Stimulated activated CD8-positive, alpha-beta memory T cell treated with anti-CD3 and anti-CD28 coated beads, Interleukin-7, amount 100 ng/mL, for 48 hours (primary cell): ENCODE measurements at places on chromosomes 6 and 20.

GRCh38 chr20:61433816-61434215 is 181.8 kb downstream of the CDH4 start:
- DNase-seq: no peak

GRCh38 chr6:45209762-45210161 is 118.4 kb upstream of the RUNX2 start:
- DNase-seq: no peak

- no peak for DNase-seq
Measured at GRCh38 chr20:16486532-16486931, 86.7 kb downstream of the KIF16B start.

- DNase-seq: no peak
Measured at GRCh38 chr6:149454346-149454848, 30.4 kb downstream of the ZC3H12D start.

GRCh38 chr6:164290101-164290500 is 875.6 kb downstream of the QKI start:
- no peak for DNase-seq

DNA sequence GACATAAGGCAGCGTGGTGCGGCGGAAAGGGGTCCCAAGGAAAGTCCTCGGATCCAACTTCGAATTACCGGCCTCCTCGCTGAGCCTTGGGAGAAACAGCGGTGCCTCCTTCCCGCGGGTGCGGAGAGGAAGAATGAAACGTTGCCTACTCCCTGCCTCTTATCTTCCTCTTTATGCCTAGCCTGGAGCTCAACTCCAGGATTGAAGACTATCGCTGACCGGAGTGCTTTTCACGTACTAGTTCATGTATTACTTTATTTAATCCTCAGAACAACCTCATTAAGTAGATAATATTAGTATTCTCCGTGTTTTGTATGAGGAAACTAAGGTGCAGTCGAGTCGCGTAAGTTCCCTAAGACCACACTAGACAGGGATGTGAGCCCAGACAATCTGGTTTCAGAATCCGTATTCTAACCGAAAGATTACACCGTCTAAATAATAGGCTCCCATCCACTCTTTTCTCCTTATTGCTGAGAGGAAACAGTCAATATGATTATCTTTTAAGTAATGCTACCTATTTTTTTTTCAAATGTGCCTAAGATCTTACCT is 793 bp upstream of the PDSS2 start:
- no peak for DNase-seq

DNA sequence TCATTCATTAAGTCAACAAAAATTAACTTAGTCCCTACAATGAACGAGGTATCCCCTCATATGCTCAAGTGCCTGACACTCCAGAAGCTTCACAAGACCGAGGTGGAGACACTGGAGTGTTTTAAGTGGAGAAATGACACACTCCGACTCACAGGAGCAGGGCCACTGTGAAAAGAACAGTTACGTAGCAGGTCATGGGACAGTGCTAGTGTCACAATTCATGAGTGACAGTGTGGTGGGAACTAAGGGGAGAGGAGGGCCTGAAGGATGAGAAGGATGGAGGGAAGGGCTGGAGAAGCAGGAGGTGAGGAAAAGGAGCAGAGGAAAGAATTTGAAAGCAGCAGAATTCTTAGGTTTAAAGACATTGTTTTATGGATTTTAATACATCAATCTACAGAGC is 1.3 kb upstream of the HLA-A start:
- DNase-seq: no peak

DNA sequence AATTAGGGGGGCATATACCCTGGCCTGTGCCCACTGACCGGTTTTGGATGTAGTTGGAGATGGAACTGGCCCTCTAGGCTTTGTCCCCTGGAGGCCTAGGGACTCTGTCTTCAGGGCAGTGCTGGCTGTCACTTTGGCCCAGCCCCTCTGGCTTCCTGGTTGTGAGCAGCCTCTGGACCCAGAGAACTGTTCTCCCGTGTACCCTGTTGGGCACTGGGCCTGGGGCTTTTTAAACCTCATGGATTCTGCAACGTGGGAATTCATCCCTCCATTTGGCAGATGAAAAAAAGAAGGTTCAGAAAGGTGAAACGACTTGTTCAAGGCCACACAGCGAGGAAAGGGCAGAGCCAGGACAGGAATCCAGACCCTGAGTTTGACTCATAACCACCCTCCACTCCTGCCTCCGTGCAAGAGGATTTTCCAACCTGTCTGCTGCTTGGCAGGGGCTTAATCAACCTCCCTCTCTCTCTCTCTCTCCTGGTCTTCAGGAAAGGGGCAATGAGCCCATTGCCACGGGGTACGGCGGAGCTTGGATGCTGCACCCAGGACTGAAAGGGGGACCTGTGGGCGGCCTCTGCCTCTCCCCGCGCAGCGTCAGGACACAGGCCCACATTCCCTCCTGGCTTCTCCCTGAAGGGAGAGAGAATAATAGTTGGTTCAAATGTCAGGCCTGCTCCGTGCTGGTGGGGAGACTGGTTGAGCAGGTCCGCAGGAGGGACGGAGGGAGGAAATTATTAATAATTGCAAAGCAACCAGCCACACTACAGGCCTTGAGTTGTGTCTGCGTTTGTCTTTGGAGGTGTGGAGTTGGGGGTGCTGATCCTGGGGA is 56.0 kb downstream of the CEBPB start:
- no peak for DNase-seq

GRCh38 chr20:63183422-63184146 is 32.3 kb downstream of the YTHDF1 start:
- peak; percentile 17 for DNase-seq

DNA sequence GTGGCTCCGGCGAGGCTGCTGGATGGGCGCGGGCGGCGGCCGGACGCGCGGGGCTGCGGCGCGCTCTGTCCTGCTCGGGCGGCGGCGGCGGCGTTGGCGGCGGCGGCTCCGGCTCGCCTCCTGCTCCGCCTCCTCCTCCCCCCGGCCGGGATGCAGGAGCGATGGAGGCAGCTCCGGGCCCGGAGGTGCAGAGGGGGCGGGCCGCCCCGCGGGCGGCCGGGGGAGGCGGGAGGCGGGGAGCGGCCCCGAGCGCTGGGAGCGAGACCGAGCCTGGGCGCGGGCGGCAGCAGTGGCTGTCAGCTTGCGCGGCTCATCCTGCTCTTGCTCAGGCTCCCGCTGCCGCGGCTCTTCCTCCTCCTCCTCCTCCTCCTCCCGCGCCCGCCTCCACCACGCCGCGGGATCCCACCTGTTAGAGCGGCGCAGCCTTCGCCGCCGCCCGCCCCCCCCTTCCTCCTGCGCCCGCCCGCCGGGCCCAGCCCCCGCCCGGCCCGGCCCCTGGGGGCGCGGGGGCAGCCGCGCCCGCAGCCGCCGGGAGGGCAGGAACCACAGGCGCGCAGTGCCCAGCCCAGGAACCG is at the start of gene NOL4L:
Gene NOL4L (minus strand): TSS at position 323 of the 575 bp plus-strand sequence. CDS start 443 bp downstream, outside the sequence.
- no peak for DNase-seq

- DNase-seq: no peak
Measured at GRCh38 chr6:144156991-144157390, 6.7 kb downstream of the STX11 start.

- no peak for DNase-seq
Measured at GRCh38 chr6:68126089-68126749, 508.9 kb upstream of the ADGRB3 start.

DNA sequence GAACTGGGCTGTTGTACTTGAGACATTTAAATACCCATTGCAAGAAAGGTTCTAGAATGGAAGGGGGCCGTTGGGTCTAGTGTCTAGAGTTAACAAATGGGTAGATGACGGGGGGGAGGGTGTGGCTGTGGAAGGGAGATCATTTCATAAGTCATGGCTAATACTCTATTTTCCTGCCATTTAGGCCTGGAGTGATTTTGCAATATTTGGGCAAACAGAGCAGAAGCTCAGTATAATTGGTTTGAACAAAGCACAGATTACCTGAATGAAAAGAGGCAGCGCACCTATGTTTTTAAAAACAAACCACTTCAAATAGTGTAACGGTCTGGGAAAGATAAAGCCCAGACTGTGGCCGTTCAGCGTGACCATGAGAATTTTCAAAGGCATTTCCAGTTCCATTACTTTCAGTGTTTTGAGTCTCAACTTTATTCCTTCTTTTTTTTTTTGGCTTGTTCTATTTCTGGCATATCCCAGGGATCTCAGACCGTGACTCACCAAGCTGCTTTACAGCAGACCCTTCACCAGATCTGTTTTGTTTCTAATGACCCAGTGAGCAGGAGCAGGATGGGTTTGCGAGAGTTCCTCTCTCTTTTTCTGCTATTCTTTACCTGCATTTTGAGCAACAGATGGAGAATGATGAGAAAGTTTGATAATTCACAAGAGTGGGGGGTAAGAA is 73.7 kb downstream of the LYRM2 start:
- no peak for DNase-seq

DNA sequence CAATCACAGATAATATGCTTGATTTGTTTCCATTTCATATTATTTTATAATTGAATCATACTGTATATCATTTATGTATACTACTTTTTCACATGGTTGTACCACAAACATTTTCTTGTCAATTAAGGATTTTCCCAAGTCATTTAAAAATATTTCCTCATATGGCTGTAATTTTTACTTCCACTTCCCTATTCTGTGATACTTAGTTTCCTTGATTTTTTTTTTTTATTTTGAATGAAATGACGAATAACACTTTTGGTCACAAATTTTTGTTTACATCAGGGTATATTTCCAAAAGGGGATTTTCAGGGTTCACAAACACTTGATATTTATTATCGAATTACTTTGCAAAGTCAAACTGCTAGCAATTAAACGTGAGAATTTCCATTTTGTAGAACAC is 515.6 kb downstream of the KIF16B start:
- no peak for DNase-seq

GRCh38 chr6:136464148-136464547 is 86.1 kb downstream of the MAP7 start:
- no peak for DNase-seq

GRCh38 chr6:40896696-40897095 is 142.3 kb downstream of the UNC5CL start:
- no peak for DNase-seq

DNA sequence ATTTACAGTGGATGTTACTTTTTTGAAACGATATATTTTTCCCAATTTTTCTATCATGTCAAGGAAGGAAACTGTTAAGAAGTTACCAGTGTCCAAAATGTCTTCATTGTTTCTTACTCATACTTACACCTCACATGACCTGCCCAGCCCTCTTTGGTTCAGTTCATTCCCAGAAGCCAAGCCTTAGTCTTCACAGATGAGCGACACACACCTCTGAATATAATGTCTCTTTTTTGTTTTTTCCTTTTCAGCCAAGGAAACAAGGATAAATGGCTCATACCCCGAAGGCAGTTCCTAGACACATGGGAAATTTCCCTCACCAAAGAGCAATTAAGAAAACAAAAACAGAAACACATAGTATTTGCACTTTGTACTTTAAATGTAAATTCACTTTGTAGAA is 225.2 kb downstream of the SMOC2 start:
- DNase-seq: no peak

- no peak for DNase-seq
Measured at GRCh38 chr20:47535088-47535487, 33.4 kb downstream of the NCOA3 start.

- no peak for DNase-seq
Measured at GRCh38 chr6:109285366-109285765, 96.9 kb downstream of the CD164 start.

DNA sequence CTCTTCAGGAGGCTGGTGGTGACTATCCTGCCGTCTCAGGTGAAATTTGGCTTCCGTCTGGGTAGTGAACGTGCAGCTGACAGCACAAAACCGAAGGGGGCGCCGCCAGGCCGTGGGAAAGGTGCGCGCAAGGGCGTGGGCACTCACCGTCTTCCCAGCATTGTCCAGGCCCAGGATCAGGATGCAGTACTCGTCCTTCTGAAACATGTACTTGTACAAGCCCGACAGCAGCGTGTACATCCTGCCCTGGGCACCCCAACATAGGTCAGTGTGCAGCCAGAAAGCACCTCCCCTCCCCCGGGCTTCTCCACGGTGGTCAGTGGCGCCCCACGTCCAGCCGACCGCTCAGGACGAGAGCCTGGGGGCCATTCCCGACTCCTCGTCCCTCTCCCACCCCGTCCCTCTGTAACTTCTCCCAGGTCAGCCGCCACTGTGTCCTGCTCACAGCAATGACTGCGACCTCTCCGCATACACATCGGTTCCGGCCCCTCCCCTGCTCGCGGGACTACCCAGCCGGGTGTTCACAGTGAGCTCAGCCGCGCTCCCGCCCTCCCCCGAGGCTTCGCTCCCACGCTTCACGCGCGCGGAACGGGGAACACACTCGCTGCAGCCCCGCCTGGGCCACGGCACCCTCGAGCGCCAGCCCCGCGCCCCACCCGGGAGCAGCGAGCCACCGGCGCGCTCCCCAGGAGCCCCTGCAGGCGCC is 771 bp downstream of the ARFRP1 start:
- no peak for DNase-seq

GRCh38 chr6:90284236-90285041 is 12.2 kb downstream of the BACH2 start:
- DNase-seq: peak; percentile 72

DNA sequence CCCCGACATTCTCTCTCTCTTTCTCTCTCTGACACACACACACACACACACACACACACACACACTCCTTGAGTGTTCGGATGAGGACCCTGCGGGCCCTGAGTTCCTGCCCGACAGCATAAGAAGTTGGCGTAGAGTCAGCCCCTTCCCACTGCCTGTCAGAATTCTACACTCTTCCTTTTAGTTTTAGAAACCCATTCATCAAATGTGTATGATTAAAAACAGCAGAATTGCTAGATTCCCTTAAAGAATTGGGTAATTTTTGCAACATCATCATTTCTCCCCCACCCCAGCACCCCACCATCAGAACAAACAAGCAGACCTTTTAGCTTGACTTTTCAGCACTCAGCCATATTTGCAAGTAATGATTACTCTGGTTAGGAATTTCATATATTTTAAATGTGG is 322.8 kb downstream of the FARS2 start:
- DNase-seq: no peak

DNA sequence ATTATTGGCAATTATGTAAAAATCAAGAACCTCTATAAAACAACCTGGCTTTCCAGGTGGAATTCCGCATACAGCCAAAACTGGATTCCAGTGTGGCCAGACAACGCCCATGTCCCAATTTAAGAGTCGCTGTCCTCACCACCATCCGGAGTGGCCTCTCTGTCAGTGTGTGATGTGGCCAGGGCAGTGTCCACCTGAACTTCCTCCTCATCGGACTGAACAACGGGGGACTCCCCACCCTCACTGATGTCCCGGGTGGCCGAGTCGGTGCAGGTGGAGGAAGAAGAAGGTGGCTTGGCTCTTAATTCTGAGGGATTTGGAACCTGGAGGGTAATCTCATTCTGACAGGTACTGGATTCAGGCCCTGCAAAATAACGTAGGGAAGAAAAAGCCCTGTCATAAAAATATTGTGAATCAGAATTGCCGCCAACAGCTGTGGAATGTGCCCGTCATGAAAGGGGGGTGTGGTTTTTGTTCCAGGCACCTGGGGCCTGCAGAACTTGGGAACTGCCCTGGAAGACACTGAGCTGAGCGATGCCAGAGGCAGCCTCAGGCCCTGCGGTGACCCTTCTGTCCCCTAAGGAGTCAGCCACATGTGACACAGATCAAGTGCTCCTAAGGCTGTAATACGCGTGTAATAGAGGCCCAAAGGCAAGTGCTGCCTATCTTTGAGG is 139.8 kb downstream of the DTNBP1 start:
- no peak for DNase-seq

GRCh38 chr6:107539849-107540464 is 50.0 kb downstream of the SOBP start:
- no peak for DNase-seq

GRCh38 chr6:116388924-116389323 is 18.2 kb downstream of the DSE start:
- DNase-seq: no peak

GRCh38 chr6:132978685-132979084 is 164.3 kb downstream of the RPS12 start:
- DNase-seq: no peak

GRCh38 chr20:36167902-36168503 is 13.5 kb downstream of the EPB41L1 start:
- DNase-seq: no peak
